ENCODE measurements at places on chromosomes 1 and 21. TPM values are rescaled to one million over a fixed set of nuclear protein-coding genes. Genes with fewer than 3 reads are reported as not detected.

SPRR1B gene
- 4.0 TPM for total RNA-seq

CELA2A gene
- not detected for total RNA-seq

C1orf216 gene
- total RNA-seq, result 8.3 TPM

GBP7 gene
- total RNA-seq, result not detected

AJAP1 gene
- not detected for total RNA-seq

PM20D1 gene
- not detected for total RNA-seq

PKP1 gene
- 0.30 TPM for total RNA-seq

C1QTNF12 gene
- total RNA-seq, result 1.5 TPM

DISP3 gene
- total RNA-seq, result 0.09 TPM

SLC44A5 gene
- total RNA-seq, result 11.6 TPM

IVL gene
- 0.33 TPM for total RNA-seq

GSTM5 gene
- not detected for total RNA-seq

ZNF695 gene
- total RNA-seq, result 8.7 TPM

ZBTB18 gene
- 18.8 TPM for total RNA-seq

SV2A gene
- total RNA-seq, result 0.12 TPM

OR6K3 gene
- not detected for total RNA-seq

All from MCF 10A (cell line).